ENCODE measurements at places on chromosomes 5 and 9. TPM values are rescaled to one million over a fixed set of nuclear protein-coding genes. Genes with fewer than 3 reads are reported as not detected.

DNA sequence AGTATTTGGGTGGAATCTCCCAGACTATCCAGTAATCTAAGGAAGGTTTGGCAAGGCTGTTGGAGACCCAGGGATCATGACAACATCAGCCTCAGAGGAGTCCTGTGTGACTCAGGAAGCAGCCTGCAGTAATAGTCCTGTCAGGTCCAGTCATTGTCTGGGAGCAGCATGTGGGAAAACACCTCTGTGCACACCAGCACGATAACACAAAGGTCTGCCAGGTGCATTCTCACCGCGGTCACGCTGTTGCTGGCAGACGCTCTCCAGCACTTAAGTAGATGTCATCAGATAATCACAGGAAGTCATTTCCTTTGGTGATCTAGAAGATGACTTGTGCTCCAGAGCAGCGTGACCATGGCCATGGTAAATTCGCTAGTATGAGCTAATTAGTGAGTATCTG, 99.2 kb upstream of the IQGAP2 start:
- no peak for DNase-seq

- peak; percentile 87 for DNase-seq
These were observed 148.4 kb downstream of the MAPKAP1 start for GRCh38 chr9:125558453-125559092.

DNA sequence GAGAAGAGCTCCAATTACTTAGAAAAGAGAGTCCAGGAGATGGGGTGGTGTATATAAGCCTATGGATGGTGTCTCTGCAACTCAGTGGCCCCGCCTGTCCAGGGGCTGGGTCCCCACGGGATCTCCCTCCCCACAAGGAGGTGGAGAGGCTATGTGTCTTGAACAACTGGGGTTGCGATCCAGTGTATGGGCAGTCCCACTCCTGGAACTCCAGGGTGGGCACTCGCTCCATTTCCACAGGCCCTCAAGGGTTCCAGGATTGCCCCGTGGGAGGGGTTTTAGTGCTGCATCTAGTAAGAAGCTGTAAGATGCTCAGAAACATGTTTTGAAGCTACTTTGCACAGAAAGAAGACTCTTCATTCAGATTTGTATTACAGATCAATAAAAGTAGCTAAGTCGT, 558 bp upstream of the SMAD5 start:
- no peak for DNase-seq

DNA sequence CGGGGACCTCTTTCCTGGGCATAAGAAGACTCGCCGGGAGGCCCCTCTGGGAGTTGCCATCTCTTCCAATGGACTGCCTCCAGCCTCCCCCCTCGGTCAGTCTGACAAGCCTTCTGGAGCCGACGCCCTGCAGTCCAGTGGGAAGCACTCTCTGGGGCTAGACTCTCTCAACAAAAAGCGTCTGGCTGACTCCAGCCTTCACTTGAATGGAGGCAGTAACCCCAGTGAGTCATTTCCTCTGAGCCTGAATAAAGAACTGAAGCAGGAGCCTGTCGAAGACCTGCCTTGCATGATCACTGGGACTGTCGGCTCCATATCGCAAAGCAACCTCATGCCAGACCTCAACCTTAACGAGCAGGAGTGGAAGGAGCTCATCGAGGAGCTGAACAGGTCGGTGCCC, 28.4 kb upstream of the LTC4S start:
- DNase-seq: peak; percentile 93

ANKDD1B gene
- 3.8 TPM for total RNA-seq

DNA sequence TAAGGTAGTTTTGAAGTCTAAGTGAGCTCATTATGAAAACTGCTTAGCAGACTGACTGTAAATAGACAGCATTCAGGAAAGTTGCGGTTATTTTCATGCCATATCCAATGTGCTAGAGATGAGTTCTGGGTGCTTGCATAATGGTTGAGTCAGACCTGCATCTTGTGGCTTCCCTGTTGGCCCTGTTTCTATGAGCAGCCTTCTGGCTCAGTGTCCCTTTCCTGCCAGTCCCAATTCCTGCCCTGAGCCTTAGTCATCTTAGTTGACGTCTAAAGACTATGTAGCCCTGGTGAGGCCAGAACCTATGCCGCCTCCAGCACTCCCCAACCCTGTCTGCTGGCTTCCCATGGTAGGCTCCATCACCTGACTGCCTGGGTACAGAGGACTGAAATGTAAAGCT, 76.3 kb upstream of the TNFSF8 start:
- DNase-seq: peak; percentile 81

DNA sequence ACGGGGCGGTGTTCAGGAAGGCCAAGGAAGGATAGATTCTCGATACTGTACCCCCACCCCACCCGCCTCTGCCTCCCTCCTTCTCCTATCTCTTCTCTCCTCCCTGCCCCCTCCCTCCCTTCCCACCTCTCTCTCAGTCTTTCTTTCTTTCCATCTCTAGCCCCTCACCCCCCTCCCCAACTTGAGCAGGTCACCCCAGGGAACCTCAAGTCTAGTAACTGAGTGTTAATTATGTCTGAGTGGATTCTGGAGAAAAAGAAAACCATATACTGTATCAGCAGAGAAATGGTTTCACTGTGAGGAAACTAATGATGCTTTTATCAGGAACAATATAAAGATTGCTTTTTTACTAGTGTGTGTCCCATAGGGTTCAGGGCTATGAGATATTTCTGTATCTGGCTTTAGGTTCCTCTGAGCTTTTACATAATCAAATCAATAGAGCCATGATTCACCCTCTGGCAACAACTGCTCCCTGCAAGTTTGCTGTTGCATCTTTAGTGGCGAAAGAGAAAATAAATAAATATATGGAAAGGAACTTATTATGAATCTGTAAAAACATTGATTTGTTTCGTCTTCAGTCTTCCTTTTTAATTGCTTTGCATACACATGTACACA, 639.7 kb downstream of the CCDC171 start:
- DNase-seq: peak; percentile 77

- peak; percentile 33 for DNase-seq
These were observed 133.6 kb downstream of the WDR41 start for GRCh38 chr5:77358255-77359205.

GRCh38 chr9:137917795-137918194, 40.2 kb downstream of the CACNA1B start:
- DNase-seq: no peak

- DNase-seq: no peak
These were observed 75.8 kb downstream of the ARHGAP26 start for GRCh38 chr5:142845954-142846398.

CNTRL gene
- 11.2 TPM for total RNA-seq

DNA sequence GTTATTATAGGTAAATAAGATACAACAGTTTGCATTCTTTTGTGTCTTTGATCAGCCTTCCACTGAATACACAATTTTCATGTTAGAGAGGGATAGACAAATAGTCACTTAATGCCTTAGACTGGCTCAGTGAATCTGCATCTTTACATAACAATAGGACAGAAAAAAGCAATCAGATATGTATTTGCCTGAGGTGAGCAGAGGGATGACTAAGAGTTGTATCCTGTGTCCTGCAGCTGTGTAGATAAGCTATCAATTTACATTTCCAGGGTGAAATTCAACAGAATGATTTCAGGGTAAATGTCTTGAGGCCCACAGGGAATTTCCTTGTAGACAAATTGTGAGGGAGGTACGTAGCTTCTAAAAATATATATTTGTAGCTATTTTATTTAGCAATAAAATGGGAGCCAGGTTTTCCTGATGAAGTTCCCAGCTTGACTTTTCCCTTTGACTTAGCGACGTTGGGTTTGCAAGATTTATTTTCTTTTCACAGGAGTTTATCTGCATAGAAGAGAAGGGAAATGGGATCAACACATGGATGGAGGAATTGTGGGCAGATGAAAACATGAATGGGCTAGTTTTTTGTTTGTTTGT, 586.1 kb upstream of the CDH6 start:
- no peak for DNase-seq

DNA sequence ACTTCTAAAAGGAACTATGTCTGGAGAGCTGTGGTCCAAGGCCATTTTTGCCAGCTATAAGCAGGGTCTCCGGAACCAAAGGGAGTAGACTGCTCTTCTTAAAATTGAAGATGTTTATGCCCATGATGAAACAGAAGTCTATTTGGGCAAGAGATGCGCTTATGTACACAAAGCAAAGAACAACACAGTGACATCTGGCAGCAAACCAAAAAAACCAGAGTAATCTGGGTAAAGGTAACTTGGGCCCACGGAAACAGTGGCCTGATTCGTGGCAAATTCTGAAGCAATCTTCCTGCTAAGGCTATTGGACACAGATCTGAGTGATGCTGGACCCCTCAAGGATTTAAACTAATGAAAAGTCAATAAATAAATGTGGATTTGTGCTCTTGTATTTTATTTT, 29.7 kb upstream of the GLDC start:
- no peak for DNase-seq

GNA14 gene
- 6.1 TPM for total RNA-seq

DNA sequence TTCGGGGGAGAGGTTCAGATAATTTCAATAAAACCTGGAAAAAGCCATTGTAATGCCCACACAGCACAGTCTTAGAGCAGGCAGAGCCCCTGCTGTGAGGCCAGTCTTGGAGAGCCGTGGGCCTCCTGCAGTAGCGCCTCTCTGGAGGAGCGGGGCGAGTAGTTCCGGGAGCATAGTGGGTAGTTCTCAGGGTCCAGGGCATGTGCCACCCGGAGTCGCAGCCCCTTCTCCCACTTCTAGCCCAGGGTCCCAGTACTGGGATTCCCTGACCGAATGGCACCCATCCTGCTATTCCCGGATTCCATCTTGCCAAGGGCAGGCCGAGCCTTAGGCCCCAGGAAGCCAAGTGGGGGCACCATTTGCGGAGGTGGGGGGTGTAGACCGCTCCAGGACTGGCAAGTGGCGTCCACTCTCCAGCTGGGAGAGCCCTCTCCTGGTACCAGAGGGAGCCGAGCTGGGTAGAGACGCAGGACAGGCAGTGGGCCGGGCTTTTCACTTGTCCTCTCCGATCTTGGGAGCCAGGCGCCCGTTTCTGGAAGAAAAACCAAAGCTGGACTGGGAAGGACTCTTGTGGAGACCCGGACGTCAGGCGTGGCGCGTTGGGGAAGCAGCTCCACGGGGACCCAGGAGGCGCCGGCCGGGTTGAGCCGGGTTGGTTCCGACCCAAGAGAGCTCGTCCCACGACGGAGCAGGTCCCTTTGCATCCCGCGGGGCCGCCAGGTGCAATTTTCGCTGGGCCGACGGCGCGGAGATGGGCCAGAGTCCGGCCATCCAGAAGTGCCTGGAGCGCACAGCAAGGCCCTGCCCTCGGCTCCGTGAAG, 12.1 kb downstream of the PROP1 start:
- no peak for DNase-seq

CDH18 gene
- total RNA-seq: 2.2 TPM

GRCh38 chr5:143188083-143188482, 215.4 kb downstream of the NR3C1 start:
- DNase-seq: no peak

ANKRD31 gene
- total RNA-seq: 0.16 TPM

DNA sequence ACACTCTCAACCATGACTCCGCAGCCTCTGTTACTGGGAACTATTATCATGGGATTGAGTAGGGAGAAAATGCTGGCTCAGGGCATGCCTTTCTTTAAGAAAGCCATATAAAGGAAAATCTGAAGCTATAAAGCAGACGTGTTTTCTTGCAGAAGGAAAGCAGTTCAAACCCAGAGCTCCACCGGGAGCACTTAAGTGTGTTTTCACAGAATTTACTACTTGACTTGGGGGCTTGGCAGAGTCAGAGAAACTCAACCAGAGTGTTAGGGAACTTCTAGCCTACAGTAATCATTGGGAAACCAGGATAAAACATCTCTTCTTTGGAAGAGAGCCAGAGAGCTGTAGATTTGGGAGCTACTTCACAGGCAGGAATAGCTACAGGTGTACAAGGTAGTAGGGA, 283.4 kb upstream of the ADRA1B start:
- no peak for DNase-seq

DNA sequence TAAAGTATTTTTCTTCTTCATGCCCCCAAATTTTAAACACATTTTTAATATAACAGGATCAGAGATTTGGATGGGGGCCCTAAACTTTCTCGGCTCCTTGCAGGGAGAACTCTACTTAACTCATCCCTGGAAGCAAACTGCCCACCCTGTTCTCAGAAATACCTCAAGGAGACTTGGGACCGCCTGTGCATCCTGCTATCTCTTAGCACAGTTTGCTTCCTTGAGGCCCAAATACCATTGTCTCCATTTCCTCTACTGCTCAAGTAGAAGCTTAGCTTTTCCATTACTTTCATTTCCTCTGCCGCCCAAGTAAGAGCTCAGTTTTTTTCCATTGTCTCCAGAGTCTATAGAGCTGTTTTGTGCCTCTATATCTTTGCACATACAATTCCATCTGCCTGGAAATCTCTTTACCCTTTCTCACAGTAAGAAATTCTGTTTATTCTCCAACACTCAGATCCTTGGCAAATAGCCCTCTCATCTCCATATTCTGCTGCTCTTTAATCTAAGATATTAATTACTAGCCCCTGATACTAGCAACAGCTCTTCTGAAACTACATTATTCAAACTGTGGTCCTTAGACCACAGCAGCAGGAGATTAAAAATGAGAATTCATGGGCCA, 137.8 kb downstream of the CEMIP2 start:
- no peak for DNase-seq

FUT7 gene
- not detected for total RNA-seq

DNA sequence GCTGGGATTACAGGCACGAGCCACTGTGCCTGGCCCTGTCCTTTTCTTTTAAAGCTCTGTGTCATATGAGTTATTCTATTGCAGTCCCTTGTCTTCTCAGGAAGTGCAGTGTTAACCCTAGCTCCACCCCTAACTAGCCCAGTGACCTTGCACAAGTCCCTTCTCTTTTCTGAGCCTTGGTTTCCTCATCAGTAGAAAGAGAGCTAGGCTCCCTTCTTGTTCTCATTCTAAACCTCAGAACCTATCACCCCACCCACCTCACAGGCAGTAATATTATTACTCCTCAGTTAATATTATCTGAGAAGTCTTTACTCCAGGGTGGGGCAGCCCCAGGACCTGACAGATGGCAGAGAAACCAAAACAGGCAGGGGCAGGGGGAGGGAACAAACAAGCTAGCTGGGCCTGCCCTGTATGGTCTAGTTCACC, 7.2 kb downstream of the CYFIP2 start:
- DNase-seq: no peak

- peak; percentile 96 for DNase-seq
These were observed 639.0 kb downstream of the CCDC171 start for GRCh38 chr9:16191691-16192402.

GRCh38 chr5:39912906-39913305, 488.1 kb upstream of the DAB2 start:
- no peak for DNase-seq

Data from fibroblast of the aortic adventitia (primary cell).